MV-4-11 (cell line): ENCODE measurements at places on chromosomes 3 and 15.

DNA sequence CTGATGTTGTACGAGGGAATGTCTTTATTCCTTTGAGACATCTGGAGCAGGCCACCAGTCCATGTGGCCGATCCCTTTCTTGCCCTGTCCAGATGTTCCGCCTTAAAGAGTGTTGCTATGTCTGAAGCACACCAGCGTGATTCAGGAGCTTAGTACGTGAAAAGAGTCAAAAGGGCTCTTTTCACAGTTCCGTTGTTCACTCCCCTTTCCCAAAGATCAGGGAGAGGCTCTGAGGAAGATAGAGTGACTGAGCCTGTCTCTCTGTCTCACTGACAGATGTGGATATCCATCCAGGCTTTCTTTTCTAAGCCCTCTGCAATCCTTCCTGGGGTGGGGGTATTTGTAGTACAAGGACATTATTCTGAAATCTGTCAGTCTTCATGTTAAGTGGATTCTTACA is 262.5 kb upstream of the LRTM1 start:
- DNase-seq = no peak

DNA sequence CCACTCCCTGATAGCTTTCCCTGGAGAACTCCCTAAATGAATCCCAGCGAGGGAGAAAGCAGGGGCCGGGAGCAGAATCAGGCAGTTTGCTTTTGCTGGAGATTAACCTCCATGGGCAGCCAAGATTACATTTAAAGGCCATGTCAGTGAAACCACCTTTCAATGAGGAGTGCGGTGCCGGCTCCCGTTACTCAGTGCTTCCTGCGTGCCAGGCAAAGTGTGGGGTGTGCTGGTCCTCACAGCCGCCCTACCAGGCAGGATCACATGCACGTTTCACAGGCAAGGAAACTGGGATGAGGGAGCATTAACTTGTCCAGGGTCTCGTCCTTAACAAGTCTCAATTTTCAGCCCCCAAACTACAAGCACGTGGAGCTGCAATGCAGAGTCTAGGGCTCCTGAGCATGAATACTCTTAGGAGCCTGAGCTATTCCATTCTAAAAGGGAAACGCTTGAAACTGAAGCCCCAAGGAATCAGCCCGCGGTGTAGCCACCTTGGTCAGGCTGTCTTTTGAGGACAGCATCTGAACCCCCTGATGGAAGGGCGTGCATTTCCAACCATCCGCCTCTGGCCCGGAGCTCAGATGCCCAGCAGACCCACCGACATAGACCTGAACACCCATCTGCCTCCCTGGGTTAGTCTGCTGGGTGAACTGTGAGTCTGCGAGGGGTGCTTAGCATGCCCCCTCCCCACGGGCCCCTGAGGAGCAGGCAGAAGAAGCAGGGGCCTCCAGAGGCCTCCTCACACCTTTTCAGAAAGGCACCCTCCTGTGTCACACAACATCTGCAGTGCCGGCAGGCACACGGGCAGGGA is 5.6 kb downstream of the IGDCC3 start:
- no peak for DNase-seq

DNA sequence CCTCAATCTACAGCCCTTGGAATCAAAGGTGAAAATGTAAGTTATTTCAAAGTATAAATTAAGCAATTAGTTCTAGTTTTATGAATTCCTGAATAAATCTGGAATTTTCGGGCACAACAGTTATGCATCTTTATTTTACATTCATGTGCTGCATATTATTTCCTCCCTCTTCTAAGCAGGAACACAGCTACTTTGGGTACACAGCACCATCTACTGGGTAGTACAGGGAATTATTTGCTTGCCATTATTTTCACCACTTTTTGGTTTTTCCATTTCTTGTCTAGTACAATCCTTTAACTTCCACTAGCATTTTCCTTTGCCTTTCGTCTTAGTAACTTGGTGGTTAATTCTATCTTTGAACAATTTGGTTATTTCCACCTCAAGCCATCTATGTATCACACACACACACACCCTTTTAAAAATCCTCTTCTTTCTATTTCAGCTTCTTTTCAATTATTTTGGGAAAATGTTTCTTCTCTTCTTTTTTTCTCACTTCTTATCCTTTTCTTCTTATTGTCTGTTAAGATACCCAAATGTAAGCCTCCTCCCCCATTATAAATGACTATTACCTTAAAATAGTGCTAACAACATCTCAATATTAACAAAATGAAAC is 451.0 kb downstream of the MFSD1 start:
- DNase-seq = peak; percentile 54

DNA sequence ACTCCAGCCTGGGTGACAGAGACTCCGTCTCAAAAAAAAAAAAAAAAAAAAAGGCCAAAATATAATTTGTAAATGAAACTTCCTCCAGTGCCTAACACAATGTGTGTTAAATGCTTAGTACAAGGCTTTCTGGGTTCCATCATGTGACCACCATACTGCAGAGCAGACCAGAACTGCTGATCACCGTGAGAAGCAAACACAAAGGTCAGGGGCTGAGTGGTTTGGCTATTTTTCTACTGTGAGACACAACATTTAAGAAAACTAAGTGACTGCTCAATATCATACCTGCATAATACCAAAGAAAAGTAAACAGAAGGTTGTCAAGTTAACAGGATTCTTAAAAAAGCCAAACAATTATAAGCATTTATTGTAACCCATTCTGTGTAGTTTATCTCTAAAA is 13.2 kb downstream of the ABCC5 start:
- DNase-seq = no peak

- no peak for DNase-seq
Observed at GRCh38 chr3:52536112-52536368, 365 bp upstream of the UQCC5 start.

DNA sequence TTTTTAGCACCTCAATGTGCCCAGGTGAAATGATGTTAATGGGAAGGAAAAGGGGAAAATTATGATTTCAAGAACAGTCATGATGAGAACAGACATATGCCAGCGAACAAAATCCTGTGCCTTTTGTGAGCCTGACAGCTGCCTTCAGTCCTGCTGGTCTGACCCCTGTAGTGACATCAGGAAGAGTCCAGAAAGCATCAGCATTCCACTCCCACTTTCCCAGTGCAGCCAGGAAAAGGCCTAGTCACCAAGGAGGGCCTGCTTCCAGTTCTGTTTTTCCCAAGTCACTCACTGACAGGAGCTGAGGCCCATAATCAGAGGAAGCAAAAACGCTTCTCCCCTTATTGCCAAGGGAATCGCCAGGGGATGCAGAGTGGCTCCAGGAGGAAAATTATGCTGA is 218.4 kb downstream of the ABHD5 start:
- DNase-seq = no peak

DNA sequence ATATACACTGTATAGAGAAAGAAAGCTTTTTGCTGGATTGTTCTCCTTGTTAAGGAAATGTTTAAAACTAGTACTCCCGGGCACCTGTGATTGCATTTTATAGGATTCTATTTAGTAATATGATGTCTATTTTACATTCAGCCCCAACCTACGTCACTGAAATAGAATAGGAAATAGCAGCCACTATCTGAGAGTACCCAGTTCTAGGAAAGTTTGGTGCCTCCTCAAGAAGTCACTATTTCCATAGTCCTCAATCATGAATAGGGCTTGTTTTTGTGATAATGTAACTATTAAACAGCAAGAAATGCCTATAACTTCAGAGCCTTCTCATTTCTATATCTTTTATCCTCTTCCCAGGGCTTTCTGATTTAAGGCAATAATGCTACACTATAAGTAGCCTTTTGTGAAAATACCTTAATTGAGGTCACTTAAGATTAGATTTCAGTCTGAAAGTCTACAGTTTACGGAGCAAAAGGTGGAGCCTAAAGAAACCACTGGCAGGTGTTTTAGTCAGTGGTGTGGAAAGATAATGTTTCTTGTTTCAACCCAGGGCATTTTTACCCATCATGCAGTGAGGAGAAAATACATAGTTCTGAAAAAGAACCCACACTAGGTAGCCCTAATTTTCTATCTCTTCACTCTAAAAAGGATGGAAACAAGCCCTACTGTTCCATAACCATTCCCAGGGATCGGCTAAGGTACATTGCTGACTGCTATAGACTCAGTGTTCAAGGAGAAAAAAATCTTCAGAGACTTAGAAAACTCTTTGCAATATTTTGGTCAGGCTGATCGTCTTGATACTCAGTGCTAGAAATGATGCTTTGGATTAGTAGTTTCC is 38.7 kb downstream of the TIGIT start:
- no peak for DNase-seq

- DNase-seq = no peak
Observed at GRCh38 chr3:58884453-58884852, 165.4 kb downstream of the CFAP20DC start.

DNA sequence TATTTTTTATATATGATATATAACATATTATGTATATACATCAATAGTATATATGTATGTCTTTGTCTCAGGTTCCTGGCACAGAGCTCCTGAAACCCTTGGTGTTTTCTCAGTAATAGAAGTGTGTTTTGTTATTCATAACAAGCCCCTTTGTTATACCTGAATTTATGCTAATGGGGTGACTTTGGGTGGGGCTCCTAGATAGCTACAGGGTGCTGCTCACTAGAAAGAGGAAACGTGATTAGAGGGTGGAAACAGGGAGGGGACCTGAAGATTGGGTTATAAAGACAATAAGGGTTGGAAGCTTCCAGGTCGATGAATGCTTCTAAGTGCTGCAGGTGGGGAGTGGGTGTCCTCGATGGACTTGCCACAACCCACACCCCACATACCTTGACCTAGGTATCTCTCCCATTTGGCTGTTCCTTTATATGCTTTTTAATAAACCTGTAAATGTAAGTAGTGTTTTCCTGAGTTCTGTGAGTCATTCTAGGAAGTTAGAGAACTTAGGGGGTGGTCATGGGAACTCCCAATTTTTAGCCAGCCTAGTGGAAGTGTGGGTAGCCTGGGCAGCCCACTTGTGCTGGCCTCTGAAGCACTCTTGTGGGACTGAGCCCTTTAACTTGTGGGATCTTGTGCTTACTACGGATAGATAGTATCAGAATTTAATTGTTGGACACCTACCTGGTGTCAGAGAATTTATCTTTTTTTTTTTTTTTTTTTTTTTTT is 36.9 kb upstream of the C15orf39 start:
- peak; percentile 49 for DNase-seq

- DNase-seq = no peak
Observed at GRCh38 chr3:86104154-86104553, 886.8 kb downstream of the VGLL3 start.

- DNase-seq = no peak
Observed at GRCh38 chr3:64270142-64270865, 45.0 kb upstream of the PRICKLE2 start.

GRCh38 chr3:136262559-136262958 is 12.4 kb downstream of the PCCB start:
- no peak for DNase-seq

DNA sequence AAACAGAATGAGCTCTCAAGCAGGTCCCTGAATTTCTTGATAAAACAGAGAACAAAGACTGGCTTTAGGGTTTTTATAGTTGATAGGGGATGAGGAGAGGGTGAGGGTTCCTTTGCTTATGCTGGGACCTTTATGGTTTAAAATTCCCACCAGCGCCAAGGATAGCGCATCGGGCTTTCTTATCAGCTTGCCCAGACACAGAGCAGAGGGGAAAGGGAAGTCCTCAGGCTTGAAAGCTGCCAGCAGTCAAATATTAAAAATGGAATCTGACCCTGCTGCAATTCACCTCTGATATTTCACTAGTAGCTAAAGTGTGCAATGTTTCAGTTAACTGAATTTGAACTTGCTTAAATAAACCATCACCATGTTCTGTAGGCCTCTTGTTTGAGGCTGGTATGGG is 55.0 kb upstream of the EPHA3 start:
- no peak for DNase-seq

- no peak for DNase-seq
Observed at GRCh38 chr3:194292331-194292730, 58.8 kb downstream of the CPN2 start.

DNA sequence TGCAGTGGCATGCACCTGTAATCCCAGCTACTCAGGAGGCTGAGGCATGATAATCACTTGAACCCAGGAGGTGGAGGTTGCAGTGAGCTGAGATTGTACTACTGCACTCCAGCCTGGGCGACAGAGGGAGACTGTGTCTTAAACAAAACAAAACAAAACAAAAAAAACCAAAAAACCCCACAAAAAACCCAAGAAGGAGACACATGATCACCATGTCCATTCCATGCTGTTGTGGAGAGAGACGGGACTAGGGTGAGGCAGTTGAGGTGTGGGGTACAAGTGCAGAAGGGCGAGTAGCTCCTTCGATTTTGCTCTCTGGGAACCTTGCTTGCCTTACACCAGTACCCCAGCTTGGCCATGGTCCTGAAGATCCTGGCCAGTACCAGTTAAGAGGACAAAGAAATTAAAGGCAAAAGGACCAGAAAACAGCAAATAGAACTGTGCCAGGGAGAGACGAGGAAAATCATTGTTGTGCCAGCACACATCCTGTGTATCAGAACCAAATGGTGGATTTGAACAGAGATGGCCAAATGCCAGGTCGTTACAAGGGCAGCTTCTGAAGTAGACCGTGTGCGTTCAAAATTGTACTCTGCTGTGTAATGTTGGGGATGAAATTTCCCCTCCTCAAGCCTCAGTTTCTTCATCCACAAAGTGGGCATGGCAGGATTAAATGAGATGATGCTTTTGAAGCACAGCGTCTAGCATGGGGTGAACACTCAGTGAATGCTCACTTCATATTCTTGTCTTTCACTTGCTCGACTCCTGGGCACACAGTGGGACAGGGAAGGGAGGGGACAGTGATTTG is 42.9 kb upstream of the CTSH start:
- no peak for DNase-seq

GRCh38 chr3:89414270-89414669 is 306.8 kb downstream of the EPHA3 start:
- no peak for DNase-seq

GRCh38 chr3:44509393-44509921 is 32.0 kb upstream of the ZNF445 start:
- DNase-seq = no peak

DNA sequence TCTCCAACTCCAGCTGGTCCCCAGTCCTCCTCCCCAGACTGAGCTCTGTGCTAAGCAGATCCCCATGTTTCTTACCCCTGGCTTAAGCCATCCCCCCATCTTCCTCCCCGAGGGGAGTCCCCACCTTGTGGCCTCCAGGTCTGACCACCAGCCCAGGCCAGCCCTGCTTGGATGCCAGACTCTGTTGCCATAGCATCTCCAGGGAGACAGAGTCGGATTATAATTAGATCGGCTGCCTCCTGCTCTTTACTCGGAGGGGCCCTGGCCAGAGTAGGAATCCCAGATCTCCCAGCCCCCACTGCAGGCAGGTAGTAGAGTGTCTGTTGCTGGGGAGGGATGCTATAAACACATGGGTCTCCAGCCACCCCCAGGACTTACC is 2.4 kb downstream of the KLHDC8B start:
- DNase-seq = no peak
